NCI-H1417 (cell line): ENCODE measurements at places on chromosomes 1 and 21.

- DNase-seq = no peak
Observed at GRCh38 chr1:235275836-235276235, 52.1 kb downstream of the ARID4B start.

- peak; percentile 58 for DNase-seq
Observed at GRCh38 chr1:212782422-212783154, 9.0 kb downstream of the NSL1 start.

DNA sequence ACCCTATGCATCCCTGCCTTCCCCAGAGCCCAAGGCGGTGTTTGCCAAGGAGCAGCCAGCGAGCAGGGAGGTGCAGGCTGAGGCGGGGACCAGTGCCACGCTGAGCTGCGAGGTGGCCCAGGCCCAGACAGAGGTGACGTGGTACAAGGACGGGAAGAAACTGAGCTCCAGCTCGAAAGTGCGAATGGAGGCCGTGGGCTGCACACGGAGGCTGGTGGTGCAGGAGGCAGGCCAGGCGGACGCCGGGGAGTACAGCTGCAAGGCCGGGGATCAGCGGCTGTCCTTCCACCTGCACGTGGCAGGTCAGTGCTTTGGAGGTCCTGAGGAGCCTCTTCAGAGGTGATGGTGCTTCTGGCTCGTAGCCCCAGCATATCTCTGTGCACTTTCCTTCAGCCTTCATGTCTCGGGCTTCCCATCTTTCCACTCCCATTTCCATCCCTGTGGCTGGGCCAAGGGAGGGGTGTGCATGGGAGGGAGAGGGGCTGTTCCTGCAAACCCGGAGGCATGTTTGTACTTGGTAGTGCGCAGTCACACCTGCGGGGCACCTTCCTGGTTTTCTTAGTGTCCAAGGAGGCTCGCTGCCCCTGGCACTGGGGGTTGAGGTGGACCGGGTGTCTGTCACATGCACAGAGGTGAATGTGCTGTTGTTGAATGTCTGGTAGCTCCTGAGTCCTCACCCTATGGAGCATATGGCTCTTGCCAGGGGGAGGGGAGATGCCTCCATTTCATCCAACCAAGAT, 56.4 kb downstream of the OBSCN start:
- DNase-seq = no peak

GRCh38 chr1:157472959-157473358, 79.4 kb downstream of the FCRL5 start:
- DNase-seq = peak; percentile 60

DNA sequence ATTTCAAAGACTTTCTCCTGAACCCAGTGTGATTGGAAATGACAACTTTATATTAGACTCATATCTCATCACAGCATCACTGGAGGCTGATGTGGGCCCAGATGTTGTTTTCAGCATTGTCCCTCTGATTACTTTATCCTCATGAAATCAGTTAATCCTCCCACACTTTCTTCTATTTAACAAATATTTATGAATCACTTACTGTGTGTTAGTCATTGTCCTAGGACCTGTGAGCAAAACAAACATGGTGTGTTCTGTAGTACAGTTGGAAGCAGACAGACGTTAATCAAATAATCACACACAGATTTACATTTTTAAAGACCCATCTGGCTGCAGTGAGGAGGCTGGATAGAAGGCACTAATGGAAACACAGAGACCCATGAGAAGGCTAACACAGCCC, 383.7 kb downstream of the PRDM2 start:
- DNase-seq = no peak

- DNase-seq = no peak
Observed at GRCh38 chr1:186194107-186194756, 180.8 kb downstream of the TPR start.

- DNase-seq = peak; percentile 96
Observed at GRCh38 chr1:202029171-202029665, 18.8 kb downstream of the ELF3 start.

DNA sequence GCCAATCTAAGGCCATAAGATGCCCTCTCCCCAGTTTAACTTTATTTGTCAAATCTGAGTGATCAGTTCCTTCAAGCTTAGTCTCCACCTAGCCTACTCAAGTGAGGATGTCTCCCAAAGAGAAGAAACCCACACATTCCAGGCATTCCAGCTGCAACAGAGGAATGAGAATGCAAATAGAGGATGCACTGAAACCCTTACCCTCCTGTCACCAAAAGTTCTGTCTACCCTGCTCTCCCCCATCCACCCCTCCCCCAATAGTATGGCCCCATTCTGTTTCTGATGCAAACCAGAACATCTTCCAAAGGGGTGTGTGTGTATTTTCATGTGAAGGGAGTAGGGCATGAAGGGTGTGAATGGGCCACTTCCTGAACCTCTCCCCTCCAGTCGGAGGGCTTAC, 3.0 kb downstream of the DUSP23 start:
- no peak for DNase-seq

DNA sequence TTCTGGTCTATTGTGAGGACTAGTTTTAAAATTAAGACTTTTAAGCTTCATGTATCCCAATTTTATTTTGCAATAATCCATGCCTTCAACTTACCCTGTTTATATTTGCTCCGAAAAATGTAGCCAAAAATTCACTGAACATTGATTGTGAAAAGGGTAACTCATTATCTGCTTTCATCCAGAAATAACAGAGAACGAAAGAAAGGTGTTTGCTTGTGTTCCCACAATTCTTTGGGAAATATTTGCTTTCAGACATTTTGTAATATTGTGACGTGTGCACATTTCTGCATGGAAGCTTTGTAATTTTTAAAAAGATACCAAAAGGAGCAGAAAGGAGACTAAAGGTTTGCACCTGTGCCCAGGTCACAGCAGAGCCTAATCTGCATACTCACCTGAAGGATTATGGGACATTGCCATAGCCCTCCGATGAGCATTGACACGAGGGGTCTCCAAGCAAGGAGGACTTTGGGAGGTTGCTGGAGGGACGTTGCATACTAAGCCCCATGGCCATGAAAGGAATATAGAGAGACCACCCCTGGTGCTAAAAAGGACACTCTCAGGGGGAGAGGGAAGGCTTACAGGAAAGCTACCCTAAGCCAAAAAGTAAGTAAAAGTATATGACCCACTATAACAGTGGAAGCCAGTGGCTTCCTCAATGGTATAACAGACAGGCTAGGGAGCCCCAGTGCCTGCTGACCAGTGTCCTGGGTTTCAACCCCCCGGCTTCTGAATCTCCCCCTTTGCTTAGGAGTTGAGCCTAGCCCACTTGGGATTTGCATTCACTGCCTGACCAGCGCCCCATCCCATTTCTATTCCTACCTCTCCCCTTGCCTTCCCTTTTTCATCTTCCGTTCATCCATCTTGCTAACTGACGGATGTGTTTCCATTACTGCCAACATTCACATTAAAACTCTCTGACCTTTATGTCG, 148.6 kb upstream of the ZC3H12A start:
- peak; percentile 31 for DNase-seq

- no peak for DNase-seq
Observed at GRCh38 chr1:47228644-47229030, 3.4 kb downstream of the TAL1 start.

GRCh38 chr1:181092883-181093458, 4.5 kb downstream of the IER5 start:
- no peak for DNase-seq

DNA sequence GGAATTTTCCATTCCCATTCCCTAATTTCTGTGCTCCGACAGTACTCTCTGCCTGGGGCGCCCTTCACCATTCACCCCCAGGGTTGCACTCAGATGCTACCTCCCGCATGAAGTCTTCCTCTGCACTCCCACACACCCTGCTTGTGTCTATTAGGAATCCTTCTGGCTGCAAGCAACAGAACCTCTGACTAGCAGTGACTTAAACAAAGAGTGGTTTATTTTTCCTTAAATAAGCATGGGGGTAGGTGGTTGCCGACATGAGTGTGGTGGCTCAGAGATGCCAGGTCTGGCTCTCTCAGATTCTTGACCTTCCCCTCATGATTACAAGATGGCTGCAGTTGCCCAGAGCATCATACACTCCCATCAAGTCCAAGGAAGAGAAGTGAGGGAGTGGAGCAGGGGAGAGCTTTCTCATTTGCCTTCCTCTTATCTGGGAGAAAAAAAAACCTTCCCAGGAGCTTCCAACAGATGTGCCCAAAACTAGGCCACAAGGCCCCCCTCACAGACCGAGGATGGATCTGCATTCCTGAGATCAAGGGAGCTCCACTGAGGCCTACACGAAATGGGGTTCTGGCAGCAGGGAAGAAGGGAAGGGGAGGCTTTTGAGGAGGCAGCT, 49.6 kb upstream of the LBR start:
- DNase-seq = no peak

DNA sequence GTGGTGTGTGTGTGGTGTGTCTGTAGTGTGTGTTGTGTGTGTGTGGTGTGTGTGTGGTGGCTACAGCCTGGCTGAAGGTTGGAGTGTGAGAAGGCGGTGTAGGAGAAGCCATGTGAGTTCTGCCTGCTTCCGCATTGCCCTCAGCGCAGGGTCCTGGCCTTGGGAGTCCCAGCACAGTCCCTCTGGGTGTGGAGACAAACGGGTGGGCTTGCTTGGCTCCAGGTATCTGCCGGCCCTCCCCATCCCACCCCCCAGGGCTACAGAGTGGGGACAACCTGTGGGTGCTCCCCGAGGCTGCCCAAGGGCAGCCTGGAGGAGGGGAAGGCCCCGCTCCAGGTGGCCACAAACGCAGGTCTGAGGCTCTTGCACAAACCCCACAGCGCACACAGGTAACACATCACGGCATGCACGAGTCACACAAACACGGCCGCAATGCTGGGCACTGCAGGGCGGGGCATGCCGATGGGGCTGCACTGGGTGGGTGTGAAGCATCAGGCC, 31.7 kb upstream of the ADARB1 start:
- DNase-seq = no peak

GRCh38 chr1:110233861-110234260, 23.7 kb downstream of the KCNC4 start:
- DNase-seq = no peak

GRCh38 chr1:63148825-63149645, 173.3 kb upstream of the FOXD3 start:
- peak; percentile 63 for DNase-seq

- DNase-seq = no peak
Observed at GRCh38 chr1:48676376-48676775, 100.3 kb downstream of the BEND5 start.

DNA sequence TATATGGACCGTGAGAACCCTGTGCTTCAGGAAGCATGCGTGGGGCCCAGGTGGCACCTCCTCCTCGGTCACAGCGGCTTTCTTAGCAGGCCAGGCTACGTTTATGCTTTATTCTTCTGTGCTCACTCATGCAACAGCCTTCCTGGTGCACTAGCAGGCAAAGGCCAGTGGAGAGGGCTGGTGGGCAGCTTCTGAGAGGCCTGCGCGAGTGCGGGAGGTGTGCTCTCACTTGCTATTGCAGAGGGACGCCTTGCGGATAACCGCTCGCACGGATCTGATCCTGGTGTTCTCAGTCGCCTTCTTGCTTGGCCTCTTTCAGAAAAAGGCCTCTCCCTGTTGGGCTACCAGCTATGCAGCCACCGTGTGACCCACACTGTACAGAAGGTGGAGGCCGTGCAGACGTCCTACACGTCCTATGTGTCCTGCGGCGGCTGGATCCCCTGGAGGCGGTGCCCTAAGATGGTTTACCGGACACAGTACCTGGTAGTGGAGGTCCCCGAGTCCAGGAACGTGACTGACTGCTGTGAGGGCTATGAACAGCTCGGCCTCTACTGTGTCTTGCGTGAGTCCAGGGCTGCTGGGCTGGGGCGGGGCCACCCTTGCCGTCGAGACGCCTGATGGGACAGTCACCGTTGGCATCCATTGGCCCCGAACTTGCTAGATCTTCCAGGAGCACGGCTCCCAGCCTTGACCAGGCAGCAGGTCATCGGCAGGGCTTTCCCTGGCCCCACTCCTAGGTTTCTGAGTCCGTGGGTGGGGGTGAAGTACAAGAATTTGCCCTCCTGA, 4.8 kb downstream of the UMODL1 start:
- DNase-seq = no peak

DNA sequence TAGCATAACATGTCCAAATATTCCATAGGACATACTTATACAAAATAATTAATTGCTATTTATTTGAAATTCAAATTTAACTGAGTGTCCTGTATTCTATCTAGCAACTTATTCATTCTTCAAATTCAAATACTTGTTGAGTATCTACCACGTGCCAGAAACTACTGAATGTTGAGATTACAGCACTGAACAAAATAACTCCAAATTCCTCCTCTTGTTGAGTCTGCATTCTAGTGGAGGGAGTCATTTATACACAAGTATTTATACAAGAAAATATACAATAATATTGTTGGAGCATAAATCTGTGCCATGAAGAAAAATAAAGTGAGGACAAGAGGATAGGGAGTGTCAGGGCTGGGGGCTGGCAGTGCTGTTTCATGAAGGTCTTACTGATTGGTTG, 43.7 kb upstream of the CDC42BPA start:
- DNase-seq = no peak

- no peak for DNase-seq
Observed at GRCh38 chr1:55230659-55231058, 15.5 kb upstream of the USP24 start.
